SIG-M5 (cell line): ENCODE measurements at places on chromosomes 16 and 17.

- DNase-seq = no peak
These were observed 123.4 kb downstream of the ASIC2 start for GRCh38 chr17:33169580-33170285.

GRCh38 chr17:21495281-21495680, 119.1 kb downstream of the KCNJ12 start:
- no peak for DNase-seq

DNA sequence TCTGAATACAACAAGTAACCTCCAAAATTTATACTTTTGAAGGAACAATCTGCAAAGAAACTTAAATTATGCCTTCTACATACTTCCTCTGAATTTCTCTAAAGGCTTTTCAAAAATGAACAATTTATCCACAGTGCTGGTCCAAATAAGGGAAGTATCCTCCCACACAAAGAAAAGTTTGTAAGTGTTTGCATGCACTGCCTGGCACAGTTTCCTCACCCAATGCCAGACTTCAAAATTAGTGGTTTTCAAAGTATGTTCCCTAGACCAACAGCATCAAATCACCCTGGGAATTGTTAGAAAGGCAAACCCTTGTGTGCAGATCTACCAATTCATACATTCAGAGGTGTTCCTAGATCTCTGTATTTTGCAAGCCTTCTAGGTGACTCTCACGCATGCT, 82.5 kb downstream of the PCTP start:
- DNase-seq = no peak

- no peak for DNase-seq
These were observed 20.1 kb upstream of the C16orf95 start for GRCh38 chr16:87337262-87337771.

DNA sequence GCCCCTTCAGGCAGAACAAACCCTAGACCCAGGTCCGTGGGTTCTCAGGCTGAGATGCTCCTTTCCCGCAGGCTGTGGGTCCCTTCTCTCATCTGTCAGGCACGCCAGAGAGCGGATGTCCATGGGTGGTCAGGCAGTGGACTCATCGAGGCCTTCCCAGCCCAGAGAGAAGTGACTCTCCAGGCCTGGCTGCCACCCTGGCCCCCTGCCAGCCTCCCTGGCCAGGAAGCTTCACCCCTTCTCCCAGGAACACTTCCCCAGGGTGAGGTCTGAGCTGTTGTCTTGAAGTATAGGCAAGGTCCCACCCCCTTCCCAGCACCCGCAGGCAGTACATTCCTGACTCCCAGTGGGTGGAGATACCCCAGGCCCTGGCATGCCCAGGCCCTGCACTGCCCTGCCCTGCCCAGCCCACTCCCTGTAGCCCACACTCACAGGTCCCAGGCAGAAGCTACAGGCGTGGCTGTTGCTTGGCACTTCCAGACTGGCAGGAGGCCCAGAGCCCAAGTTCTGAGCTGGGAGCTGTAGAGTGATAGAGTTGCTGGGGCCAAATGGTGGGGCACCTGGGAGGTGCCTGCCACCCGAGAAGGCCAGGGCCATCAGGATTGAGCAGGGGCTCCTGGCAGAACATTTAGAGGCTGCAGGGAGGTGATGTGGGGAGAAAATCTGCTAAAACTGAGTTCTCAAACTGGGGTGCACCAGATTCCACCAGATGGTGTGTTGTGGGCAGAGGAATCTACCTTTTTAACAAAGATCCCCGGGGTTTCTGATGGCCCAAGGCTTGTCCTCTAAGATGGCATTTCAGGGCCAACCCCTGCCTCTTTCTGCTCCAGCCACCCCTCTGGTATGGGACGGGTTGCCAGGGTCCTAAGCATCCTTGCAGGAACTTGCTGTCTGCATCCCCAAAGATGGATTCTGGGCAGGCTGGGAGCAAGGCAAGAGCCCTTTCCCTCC, 6.7 kb downstream of the ITGA3 start:
- DNase-seq = no peak

DNA sequence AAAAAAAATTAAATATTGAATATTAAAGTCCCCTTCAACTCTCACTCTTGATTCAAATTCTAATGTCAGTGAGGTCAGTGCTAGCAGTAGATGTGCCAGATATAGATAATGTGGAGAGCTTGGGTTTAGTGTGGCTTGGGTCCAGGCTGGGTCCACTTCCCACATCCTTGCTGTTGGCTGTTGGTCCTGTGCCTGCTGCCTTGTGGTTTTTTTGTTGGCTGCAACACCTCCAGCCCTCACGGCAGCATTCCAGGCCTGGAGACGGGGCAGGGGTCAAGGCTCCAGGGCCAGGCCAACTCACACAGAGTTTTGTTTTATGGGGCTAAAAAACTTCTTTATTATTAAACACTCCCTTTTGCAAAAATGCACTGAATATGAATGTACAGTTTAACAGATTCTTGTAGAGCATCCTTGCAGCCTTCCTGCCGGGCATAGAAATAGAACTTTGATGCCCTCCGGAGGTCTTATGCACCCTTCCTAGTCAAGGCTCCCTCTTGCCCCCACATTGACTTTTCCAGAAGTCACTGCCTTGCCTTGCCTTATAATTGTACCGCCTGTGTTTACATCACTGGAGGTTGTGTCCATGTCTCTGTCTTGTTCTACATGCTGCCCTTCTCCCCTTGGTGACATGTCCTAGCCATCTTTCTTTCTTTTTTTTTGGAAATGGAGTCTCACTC, 25.5 kb upstream of the MYO15B start:
- DNase-seq = no peak

GRCh38 chr16:88826070-88826840, 14.5 kb upstream of the APRT start:
- no peak for DNase-seq

DNA sequence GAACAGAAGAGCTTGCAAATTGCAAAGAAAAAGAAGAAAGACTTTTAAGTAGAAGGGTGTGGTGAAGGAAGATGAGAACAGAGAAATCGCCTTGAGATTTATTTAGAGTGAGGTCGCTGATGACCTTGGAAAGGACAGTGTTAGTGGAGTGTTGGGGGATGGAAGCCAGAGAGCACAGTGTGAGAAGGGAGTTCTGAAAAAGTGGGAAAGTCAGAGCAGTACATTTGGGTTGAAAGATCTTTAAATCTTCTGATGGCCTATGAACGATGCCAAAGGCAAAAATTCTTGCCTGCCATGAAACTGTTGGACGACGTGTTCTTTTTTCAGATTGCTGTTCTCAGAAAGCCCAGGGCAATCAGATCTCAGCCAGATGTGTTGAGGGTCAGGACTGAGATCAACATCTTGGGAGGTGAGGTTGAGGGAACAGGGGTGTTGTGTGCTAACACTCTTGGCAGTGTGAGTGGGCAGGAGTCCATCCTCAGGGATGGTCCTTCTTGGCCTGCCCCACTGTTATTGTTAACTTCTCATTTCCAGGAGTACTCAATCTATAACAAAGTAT, 330.1 kb downstream of the MAP2K6 start:
- DNase-seq = no peak

- DNase-seq = no peak
These were observed 82.8 kb upstream of the GSE1 start for GRCh38 chr16:85530370-85530739.

DNA sequence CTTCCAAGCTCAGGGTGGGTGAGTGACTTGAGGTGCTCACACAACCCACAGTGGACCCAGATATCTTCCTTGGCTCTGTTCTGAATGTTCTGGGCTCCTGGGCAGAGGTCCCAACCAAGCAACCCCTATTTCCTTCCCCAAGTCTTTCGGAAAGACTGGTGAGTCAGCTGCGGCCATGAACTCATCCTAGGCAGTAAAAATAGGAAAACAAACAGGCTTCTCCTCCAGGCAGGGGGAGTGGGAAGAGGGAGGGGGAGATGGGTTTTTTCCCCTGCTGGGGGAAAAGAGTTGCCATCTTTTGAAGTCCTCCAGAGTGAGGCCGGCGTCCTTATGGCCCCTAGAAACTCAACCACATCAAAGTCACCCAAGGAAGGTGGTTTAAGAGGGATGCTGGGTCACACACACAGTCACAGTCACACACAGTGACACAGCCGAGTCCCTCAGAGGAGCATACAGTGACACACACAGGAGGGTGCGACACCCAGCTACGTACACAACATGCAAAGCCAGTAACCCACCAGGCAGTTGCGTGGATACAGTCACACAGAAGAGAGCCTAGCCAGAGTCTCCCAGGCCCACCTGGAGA, 16.0 kb upstream of the DLX4 start:
- no peak for DNase-seq

DNA sequence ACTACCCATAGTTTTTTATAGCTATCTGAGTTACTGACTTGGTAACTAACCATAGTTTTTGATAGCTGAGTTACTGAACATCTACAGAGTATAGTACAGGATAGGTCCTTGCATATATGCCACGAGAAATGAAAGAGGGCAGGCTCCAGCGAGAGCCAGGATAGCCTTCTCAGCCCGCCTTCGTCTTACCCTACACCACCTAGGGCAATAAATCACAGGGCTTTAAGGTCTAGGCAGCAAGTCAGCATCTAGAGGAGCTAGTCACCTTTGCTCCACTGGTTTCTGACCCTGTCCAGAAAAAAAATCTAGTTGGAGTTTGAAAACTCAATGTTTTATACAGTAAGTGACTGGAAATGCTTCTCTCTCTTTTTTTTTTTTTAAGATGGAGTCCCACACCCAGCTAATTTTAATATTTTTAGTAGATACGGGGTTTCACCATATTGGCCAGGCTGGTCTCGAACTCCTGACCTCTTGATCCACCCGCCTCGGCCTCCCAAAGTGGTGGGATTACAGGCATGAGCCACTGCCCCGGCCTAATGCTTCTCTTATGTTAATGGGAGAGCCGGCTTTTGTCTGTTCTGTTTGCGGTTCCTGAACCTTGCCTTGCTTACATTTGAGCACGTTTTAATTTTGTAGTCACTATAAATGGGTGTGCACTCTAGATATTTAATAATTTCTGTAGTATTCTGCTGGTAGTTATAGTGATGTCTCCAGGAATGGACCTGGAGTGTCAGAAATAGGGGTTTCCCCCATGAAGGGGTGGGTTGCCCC, 2.8 kb downstream of the BFAR start:
- DNase-seq = no peak

- no peak for DNase-seq
These were observed 50.9 kb upstream of the NLK start for GRCh38 chr17:27991462-27991993.
